ENCODE measurements at places on chromosomes 2 and 18.

DNA sequence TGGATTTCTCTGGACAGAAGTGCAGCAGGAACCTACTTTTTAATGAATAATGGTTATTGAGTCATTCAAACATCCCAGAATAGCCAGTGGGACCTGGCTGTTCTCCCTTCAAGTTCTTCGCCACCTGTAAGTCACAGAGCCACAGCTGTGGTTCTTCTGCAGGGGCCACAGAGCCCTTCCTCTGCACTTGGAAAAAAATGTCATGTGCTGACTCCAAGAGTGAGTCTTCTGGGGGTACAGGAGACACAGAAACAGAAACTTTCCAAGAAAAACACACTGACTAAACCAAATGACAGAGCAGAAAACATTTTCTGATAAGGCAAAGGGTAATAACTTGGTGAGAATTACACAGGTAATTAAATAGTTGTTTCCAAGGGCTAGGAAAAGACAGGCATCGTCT is 68.7 kb upstream of the FN1 start:
- no peak for DNase-seq

- DNase-seq = peak; percentile 6
These were observed 1.3 kb upstream of the KCMF1 start for GRCh38 chr2:84969511-84970209.

DNA sequence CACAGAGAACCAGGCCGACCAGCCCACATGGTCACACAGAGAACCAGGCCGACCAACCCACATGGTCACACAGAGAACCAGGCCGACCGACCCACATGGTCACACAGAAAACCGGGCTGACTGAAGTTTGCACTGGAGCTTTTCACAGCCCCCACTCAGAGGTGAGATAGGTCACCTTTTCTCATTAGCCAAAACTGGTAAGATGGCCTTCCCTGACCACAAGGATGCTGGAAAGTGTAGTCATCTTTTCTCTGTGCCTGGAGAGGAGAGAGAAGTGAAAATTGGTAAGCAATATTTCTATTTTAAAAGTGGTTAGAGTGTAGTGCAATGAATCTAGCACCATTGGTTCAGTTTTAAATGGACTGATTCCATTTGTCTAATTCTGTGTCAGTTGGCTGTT is 247.1 kb downstream of the NEDD4L start:
- DNase-seq = no peak

DNA sequence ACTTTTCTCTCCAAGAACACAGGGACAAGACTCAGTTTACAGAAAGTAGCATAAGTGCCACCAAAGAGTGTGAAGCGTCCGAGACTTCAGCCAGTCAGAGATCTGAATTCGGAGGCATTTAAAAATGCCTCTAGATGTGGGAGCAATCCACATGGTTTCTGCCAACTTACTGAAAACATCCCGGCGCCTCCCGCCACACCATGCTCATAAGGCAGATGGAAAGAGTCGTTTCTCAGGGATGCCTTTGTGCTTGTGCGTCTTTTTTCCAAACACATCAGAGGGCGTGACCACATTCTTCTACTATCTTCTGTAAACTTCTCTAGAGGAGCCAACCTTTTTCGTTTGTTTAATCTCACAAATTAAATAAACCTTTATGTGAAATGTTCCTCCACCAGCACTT is 88.7 kb downstream of the NRP2 start:
- no peak for DNase-seq

DNA sequence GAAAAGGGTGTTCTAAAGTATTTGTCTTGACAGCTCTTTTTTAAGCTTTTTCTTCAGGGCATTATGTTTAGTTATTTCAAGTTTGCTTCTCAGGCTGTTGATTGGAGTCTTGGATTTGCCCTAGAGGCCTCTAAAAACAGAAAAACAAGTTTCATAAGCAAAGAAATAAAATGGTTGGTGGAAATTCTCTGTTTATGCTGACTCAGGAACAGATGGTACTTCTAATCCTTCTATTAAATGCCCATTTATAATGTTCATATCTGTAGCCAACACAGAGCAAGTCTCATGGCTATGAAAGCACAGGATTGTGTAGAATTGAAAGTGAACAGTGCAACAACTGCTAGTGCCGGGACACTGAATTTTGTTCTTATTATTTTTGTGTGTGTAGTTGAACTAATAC is 60.4 kb downstream of the KCNJ3 start:
- no peak for DNase-seq

GRCh38 chr2:14358774-14359173 is 273.7 kb upstream of the LRATD1 start:
- no peak for DNase-seq

DNA sequence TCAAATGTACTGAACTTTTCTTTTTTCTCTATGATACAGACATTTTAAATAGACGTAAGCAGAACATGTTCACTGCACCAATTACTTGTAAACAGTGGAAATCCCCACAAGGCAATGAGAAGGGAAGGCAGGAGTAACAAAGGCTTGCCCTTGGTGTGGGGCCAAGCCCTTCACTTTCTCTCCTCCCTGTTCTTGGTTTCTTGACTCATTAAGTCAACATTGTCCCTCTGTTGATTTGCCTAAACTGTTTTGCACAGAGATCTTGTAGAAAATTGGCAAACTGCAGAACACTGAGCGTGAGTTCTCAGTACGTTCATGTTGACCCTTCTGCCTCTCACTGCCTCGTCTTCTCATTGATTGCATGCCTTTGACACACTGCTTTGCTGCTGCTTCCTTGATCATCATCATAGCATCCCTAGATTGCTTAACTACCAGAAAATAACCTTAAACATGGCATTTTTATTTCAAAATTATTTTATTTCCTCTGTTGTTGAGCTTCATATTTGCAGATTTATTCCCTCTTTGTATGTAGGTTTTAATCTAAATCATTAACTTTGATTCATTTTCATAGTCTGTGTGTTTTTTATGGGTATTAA is 257.7 kb downstream of the PTGR3 start:
- DNase-seq = no peak

DNA sequence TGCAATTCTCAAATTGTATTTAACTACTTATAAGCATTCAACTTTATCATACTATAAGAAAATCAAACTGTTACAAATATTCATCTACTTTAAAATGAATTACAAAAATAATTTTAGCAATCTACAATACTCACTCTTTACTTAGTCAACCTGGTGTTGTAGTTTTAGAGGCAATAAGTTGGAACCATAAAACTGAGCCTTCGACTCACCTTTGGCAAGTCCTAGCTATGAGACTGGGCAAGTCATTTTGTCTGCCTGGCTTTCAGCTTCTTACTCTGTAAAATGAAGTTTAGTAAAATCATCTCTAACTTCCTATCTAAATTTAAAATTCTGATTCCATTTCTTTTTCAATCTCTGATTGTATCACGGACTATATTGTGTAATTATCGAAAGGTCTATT is 161.0 kb downstream of the LAMA3 start:
- DNase-seq = no peak

DNA sequence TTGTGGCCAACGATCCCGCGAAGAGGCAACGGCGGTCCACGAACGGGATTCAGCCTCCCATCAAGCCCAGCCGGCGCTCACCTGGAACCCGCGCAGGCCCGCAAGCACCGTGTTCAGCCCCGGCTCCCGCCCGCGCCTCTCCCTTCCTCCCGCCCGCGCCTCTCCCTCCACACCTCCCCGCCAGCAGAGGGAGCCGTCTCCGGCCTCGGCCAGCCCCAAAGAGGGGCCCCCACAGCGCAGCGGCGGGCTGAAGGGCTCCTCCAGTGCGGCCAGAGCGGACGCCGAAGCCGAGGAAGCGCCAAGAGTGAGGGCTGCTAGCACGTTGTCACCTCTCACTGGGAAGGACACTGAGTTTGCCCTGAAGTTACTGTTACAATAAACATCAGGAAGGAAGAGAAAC is 55.3 kb upstream of the LAPTM4A start:
- DNase-seq = no peak

- no peak for DNase-seq
These were observed 601.9 kb upstream of the REG3G start for GRCh38 chr2:78423631-78424030.

DNA sequence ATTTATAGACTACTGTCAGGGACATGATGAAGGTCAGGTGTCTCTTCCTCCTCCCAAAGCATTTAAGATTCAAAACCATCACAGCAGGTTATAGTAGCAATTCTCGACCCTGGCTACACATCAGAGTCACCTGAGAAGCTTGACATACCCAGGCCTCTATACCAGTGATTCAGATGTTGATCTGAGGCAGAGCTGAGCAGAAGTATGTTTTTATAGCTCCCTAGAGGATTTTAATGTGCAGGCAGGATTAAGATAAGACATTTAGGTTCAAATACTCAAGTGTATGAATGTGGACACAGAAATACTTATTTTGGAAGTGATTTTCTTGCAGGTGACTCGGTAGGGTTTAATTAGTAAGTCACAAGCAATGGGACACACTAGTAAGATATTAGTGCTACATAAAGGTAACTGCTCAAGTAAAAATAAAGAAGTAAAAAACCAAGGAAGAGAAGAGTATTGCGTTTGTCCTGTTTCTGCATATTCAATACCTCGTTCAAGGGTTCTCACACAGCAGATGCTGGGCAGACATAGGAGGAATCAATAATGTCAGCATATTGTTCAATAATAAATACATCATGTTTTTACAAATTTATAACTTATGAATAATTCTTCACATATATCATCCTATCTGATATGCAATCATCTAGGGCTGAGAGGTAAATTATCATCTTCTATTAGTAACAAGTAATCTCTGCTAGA is 7.0 kb downstream of the GCFC2 start:
- DNase-seq = no peak

- no peak for DNase-seq
These were observed 1345.1 kb downstream of the SUCLG1 start for GRCh38 chr2:83113953-83114352.

GRCh38 chr2:240571314-240571973 is 3.2 kb downstream of the RNPEPL1 start:
- DNase-seq = no peak

- no peak for DNase-seq
These were observed 21.9 kb downstream of the CENPO start for GRCh38 chr2:24815171-24815570.

DNA sequence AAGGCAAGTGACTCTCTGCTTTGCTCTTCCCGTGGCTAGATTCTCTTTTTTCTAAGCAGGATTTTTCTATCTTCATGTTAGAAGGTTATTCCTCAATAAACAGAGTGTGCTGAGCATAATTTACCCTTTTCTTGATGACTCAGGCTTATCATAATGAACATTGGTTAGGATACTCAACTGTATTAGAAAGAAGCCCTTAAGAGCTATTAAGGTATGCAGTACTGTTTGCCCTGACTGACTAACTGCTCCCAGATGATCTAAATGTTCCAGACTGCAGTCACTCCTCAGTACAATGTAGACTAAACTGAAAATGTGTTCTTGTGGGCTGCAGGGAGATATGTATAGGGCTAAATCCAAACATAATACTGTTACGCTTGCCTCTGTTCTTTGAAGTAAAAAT is 687.8 kb downstream of the NUP35 start:
- no peak for DNase-seq

DNA sequence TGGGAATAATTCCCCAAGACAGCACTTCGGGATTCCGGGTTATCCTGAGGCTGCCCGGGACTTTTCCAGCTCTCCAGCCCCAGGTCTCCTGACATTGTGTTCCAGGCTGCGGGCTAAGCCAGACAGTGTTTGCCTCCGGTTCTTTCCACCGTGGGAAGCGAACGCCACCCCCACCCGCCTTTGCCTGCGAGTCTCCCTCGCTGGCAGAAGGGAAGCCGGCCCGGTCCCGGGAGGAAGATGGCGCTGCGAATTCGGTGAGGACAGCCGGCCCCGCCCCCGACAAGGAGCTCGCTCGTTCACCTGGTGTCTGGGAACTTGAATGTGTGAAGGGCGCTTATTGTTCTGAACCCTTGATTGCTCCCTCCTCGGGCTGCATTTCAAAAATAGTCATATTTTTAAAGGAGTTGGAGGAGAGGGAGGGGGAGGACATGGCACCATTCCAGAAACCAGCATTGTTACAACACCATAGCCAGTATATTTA is 2.9 kb downstream of the LRATD1 start:
- DNase-seq = no peak

DNA sequence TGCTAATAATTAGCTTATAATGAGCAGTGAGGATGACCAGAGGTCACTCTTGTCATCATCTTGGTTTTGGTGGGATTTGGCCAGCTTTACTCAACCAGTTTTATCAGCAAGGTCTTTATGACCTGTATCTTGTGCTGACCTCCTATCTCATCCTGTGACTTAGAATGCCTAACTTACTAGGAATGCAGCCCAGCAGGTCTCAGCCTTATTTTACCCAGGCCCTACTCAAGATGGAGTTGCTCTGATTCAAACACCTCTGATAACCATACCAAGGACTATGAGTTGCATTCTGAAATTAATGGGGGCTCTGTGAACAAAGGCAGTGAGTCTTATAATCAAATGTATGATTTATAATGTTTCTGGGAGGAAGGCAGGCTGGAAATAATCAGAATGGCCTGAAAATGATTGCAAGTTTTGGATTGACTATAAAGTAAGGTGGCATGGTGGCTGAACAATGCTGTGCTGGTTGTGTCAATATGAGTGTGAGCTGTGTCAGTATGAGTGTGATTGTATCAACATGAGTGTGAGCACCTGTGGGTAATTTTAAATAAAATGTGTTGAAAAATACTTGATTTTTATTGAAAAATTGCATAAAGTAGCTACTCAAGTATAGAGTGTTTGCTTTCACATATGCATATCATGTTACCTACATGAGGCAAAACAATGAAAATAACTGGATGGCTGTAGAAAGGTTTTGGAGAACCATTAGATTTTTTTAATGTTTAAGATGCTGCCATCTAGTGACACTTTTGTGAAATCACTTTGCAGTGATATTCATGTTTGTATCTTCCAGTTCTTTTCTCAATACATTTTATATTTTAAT is 103.0 kb downstream of the KYNU start:
- no peak for DNase-seq

DNA sequence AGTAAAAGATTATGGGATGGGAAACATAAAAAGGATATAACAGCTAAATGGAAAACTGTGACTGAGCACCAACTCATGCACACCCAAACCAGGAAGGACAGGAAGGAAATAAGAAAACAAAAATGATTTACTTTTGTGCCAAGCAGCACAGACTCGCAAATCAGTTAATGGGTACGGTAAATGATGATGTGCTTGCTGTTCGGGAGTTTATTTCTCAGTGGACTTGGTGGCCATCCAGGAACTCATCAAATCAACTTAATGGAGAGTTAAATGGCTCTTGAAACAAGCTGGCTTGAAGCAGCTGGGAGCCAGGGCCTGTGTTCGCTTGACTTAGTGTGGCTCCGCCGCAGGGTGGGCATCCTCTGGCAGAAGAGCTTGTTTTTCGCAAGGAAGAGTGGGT is 36.2 kb downstream of the MTCL1 start:
- no peak for DNase-seq

DNA sequence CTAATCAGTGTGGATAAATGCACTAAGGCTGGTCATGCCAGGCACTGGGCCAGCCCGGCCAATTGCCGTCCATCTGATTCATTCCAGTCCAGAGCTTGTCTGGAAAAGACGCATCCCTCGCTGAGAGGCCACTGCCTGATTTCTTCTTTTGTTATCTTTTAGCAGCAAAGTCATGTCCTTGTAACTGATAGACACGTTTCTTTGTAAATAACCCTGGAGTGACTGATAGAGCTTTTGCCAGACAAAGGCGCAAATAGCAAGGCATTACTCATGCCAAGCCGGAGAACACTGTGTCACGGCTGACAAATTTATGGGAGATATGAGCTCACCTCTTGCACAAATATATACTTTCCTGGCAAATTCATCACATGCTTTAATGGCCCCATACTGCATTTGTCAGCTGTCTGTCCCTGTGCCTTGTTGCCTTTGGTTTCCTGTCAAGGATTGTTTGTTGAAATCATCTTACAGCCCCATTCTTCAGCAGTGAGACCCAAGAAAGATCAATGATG is 164.4 kb downstream of the ETAA1 start:
- no peak for DNase-seq

GRCh38 chr2:10385933-10386773 is 62.0 kb downstream of the ODC1 start:
- no peak for DNase-seq

Data from effector CD8-positive, alpha-beta T cell (primary cell).